ENCODE measurements at places on chromosomes 1 and 21.

DNA sequence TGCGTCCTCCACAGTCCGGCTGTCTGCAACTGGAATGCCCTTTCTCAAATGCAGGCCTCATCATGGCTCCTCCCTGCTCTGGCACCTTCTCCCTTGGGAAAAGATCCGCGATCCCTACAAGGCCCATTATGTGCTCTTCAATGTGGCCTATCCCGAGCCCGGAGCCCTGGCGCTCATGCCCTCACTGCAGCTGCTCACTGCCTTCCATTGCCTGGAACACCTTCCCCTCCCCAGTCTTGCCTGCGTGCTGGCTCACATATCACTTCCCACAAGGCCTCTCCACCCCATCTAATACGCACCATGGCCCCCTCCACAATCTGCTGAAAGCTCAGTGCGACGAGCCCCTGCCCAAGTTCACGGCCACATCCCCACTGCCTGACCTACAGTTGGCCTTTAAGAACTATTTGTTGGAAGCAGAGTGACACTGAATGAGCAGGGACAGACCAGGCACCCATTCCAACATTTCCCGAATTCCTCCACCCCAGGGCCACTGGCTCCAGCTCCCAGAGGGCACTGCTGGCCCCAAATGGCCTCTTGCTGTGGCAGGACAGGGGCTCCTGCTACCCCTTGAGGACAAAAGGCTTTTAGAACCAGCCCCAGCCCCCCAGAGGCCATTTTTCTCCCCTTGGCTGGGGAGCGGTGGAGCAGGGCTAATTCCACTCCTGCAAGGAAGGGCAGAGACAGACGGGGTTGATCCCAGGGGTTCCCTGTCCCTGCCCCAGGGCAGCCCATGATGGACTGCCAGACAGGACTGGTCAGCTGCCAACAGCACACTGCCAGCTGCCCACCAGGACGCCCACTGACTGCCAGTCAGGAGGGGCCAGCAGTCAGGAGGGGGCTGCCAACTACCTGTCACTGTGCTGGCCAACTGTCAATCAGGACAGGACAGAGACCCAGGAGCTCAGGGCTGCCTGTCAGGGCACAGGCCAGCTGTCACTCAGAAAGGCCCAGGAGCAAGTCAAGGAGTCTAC is 64.8 kb downstream of the DHRS3 start:
- DNase-seq = no peak

DNA sequence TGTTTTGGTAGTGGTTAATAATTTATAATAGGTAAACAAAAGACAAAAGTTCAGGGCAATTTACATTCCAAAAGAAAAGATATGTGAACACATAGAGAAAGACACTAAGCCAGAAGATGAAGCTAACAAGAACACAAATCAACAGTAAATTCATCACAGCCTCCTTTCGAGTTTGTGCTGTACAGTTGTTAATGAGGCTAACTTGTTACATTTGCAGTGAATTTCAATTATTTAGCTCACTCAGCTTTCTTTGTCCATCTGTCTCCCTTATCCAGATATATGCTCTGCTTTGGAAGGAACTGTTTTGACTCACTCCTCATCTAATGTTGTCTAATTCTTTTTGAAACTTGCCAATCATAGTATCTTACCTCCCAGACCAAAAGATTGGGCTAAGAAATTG is 423.3 kb upstream of the OLFM3 start:
- DNase-seq = no peak

DNA sequence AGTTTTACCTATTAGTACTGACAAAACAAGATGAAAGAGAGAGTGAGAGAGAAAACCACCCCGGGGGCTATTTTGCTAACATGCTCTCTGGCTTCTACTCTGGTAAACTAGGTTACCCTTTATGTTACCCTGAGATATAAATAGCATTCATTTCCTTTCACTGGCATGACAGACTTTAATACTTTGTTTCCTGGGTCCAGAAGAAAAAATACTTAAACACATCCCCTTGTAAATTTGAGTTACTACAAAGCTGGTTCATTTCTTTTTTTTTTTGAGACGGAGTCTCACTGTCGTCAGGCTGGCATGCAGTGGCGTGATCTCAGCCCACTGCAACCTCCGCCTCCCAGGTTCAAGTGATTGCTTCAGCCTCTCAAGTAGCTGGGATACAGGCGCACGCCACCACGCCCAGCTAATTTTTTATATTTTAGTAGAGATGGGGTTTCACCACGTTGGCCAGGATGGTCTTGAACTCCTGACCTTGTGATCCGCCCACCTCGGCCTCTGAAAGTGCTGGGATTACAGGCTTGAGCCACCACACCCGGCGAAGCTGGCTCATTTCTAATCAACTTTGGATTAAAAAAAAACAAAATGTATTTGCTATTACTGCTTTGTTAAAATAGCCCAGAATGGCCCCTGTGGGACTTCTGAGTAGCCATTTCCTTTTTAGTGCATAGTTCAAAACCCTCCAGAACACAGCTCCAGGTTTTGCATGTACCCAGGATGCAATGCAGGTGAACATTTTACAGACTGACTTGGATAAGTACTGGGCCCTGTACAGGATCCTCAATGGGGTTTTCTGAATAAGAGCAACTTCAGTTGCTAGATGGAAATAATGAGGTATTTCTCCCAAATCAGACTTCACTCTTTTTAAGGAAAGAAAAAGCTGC is 20.6 kb downstream of the INPP5B start:
- peak; percentile 12 for DNase-seq

GRCh38 chr1:211643324-211644212 is 31.9 kb downstream of the NEK2 start:
- no peak for DNase-seq

GRCh38 chr1:230061801-230062200 is 5.2 kb upstream of the GALNT2 start:
- no peak for DNase-seq

DNA sequence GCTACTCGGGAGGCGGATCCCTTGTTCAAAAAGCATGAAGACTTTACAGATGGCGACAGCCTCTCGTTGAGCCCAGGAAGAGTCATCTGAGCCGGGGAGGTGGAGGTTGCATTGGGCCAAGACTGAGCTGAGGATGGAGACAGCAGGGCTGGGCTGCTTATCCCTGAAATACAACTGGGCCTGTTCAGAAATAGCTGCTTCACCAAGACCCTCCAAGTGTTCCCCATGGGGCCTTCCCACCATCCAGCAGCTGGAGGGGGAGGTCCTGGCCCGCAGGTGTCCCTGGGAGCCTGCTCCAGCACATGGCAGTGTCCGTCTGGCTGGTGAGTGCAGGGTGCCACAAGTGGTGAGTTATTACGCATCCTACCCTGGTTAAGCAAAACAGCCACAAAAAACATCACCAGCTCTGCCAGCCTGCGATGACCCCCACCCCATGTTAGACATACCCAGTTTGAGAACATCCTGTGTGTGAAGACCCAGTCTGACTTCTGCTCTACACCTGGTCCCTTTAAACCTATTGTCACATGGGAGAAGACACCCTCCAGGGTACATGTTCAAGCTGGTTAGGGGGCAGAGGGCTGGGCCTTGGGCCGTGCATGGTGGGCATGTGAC is 93.1 kb upstream of the TMPRSS2 start:
- DNase-seq = no peak

GRCh38 chr1:86155051-86155806 is 1.3 kb downstream of the COL24A1 start:
- DNase-seq = peak; percentile 37

- peak; percentile 31 for DNase-seq
Observed at GRCh38 chr1:167420510-167420909, 97.8 kb downstream of the CD247 start.

DNA sequence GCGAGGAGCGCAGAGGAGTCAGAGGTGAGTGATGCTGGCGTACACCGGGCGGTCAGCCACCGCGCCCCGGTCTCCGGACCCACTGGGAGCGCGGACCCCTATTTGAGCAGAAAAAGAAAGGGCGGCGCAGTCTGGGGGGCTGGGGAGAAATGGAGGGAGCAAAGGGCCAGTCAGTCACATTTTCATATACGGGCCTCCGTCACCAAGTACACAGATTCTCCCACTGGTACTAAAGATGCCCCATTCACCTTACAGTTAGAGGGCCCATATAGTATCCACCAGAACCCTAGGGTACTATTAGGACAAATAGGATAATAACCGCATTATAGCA is 573 bp downstream of the C2CD4D start:
- DNase-seq = no peak

- no peak for DNase-seq
Observed at GRCh38 chr1:96361961-96362360, 359.6 kb upstream of the PTBP2 start.

DNA sequence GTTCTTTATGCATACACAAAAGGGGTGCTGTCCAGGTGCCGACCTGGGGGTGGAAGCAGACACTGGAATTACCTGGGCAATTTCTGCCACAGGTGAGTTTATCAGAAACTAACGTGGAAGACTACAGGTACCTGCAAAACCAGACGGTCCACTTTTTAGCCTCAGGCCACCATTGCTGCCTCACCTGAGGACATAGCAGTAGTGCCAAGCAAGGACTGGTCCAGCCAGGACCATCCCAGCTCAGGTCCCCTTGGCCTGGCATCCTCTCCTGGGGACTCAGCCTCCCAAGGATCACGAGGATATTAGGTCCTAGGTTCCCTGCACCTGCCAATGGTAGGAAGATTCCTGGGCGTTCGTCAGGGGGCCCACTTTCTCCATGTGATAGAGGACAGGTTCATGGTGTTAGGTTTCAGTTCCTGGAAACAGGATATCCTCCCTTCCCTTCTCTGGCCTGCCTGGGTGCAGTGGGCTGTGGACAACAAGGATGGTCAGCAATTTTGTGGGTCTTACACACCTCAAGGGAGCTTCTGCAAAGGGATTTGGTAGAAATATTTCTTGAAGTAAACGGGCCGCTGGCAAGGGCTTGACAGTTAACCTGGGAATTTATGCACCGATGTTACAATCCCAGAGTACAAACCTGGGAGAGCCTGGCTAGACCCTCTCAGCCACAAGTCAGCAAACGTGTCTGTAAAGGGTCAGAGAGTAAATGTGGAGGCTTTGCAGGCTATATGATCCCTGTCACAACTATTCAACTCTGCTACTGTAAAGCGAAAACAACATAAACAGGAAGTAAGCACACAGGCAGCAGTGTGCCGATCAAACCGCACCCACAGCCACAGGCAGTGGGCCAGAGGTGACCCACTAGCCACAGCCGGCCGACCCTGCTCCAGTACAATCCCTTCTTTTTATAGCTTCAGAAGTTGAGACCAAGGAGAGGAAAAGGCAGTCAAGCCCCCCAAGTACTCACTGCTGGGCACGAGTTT is 71.4 kb upstream of the RAB4A start:
- DNase-seq = peak; percentile 34

DNA sequence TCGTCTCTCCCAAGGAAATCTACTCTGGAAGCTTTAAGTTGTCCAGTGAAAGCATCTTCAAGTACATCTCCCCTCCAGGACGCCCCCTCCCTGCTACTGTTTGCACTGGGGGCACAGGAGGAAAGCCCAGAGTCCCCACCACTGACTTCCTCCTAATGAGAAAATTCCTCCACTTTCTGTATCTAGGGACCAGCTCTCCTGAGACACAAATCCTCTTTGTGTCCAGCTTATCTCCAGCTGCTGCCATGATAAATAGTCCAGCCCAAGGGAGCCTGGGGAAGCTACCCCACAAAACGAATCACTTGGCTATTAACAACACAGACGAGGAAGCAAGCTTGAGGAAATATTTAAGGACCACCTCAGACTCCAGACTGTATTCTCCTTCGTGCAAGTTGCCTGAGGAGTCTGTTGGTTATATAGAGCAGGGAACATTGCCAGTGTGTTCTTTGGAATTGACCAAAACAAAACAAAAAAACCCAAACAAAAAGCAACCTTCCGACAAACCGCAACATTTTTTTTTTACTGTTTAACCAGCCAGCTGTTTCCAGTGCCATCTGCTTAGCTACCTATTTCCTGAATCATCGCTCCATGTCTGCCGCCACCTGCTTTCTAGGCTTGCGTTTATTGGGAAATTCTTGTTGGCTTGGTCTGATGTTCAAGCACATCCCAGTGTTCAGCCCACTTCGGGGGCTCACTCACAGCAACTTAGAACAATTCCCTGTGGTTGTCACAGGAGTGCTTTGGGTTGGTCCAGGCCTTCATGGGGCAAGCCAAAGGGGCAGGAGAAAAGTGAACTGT is 7.7 kb downstream of the C1orf226 start:
- DNase-seq = peak; percentile 56

DNA sequence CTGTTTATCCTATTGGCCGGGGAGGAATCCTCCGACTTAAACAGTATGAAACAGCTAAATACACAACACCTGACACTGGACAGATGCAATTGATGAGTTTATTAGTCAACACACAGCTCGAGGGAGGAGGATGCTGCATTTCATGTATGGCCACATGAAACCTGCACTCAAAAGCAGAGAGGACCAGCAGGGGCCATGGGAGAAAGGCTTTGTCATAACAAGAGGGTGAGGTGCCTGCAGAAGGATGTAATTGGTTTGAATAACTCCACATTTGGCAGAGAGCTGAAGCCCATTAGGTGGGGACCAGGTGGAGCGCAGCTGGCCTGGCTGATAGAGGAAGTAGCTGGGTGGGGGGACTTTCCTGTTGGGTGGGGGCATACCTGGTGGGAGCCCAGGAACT is 599.1 kb downstream of the PTPRU start:
- no peak for DNase-seq

- peak; percentile 20 for DNase-seq
Observed at GRCh38 chr1:240602189-240602588, 9.8 kb downstream of the GREM2 start.

DNA sequence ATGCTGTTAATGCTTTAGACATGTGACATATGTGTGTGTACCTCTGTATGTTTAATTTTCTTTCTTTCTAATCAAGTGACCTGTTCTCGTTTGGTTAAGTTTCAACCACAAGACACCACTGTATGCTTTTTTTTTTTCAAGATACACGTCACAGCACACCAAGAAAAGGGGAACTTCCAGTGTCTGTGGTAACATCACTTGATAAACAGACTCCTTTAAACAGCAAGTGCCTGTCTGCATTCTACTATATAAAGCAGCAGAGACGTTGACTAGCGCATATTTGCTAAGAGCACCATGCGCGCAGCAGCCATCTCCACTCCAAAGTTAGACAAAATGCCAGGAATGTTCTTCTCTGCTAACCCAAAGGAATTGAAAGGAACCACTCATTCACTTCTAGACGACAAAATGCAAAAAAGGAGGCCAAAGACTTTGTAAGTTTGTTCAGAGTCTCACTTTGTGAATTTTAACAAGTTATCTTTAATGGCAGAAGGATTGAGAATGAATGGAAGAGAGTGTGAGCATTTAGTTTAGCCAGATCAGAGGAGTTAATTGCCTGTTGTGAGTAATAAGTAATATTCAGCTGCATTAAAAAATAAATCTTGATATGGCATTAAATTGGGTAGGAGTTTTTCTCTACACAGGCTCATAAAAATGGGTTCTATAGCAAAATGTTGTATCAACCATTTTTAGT is at the start of gene RGS1:
TSS of gene RGS1 (plus strand) at position 275 of the 691 bp plus-strand sequence. CDS start at position 295, 20 bp downstream.
- DNase-seq = no peak

DNA sequence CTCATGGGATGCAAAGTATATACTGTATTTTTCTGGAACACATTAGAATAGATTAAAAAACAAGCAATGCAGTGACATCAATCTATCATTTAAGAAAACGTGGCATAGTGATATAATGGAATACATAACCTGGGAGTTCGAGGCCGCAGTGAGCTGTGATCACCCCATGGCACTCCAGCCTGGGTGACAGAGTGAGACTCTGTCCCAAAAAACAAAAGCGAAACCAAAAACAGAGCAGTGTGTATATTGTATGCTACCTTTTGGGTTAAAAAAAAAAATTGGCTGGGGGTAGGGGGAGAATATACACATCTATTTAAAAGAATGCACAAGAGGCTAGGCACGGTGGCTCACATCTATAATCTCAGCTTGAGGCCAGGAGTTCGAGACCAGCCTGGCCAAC is 13.5 kb downstream of the SLC2A1 start:
- no peak for DNase-seq

All from iris pigment epithelial cell (primary cell).